Stromal cell of bone marrow (primary cell): ENCODE measurements at places on chromosomes 1 and 21.
A peak's percentile ranks its signal among the peaks of the same experiment; 100 is the strongest.

DNA sequence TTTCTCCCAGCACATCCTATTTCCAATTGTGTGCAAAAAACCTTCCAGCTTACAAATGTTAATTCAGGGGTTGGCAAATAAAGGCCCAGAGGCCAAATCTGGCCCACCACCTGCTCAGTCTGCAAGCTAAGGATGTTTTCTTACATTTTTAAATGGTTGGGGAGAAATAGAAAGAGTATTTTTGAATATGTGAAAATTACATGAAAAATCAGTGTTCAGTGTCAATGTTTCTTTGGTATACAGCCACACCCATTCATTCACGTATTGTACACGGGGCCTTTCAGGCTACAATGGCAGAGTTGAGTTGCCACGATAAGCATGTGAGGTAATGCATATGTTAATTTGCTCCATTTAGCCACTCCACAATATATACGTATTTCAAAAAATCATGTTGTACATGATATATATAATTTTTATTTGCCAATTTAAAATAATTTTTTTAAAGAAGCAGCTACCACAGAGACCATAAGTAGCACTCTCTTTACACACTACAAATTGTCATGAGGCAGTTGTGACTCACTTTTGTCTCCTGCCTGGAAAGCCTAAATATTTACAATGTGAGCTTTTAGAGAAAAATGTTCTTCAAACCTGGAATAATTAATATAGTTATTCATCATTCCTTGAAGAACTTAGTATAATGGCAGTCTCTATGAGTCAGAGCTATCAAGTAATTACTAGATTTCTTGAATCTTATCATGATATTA lies 189.6 kb downstream of the SMYD3 start:
- peak; percentile 44 for DNase-seq

- no peak for DNase-seq
Observed at GRCh38 chr1:63922848-63923247, 149.0 kb downstream of the ROR1 start.

DNA sequence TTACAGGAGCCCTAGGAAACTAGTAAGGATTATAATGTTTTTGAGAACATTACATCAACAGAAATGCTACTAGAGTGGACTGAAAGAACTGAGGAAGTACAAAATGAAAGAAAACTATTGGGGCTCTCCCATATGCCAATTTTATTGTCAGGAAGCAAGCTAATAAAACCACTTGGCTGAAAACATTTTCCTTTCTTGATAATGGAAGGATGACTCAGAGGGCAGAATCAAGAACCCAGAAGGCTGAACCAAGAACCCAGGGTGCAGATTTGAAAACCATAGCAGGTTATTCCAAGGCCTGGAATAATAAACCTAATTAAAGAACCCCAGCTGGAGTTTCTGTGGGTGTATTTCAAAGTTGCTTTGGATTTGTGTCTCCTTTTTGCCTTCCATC lies 70.7 kb downstream of the RPE65 start:
- no peak for DNase-seq

DNA sequence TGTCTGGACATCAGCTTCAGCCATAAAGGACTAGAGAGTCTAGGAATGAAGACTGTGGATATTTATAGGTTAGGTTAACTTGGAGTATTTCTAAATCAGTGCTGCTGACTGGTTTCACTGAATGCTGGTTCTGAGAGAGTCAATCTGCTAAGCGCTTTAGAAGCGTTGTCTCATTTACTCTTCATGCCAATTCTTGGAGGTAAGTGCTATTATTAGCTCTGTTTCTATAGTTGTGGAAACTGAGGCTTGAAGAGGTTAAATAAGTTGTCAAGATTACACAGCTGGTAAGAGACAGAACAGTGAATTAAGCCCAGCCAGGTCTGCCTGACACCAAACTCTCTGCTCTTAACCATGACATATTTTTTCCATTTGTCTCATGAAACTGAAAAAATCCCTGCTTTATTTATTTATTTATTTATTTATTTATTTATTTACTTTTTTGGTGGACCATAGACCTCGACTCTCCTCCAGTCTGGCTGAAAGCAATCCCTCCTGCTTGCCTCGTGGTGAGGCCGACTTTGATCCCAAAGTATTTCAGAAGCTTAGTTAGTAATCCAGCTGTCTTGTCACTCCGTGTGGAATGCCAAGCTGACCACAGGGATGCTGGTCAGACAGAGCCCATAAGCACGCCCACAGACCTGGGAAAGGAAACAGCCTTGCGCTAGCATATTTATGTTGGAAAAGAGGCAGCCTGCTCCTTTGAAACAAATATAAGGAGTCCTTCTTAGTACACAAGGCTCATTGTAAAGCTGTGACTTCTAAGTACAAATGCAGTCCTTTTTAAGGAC lies 16.9 kb downstream of the NTMT2 start:
- peak; percentile 88 for DNase-seq

GRCh38 chr1:25620211-25620610 lies 3.6 kb downstream of the MAN1C1 start:
- no peak for DNase-seq

DNA sequence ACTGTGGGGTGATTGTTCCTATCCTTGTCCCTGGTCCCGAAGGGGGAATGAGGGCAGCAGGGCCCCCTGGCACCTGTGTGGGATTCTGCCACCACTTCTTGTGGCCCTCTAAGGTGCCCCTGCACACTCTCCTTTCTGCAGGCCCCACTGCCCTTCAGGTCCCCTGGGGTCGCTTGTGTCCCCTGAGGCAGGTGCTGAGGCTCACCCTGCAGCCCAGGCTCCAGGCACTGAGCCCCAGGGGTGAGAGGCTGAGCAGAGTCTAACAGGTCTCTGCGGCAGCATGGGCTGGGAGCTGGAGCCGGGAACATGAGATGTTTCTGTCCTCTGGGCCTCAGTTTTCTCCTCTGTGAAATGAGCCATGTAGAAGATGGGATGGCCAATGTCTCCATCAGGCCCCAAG lies 211.0 kb upstream of the VAMP3 start:
- no peak for DNase-seq

DNA sequence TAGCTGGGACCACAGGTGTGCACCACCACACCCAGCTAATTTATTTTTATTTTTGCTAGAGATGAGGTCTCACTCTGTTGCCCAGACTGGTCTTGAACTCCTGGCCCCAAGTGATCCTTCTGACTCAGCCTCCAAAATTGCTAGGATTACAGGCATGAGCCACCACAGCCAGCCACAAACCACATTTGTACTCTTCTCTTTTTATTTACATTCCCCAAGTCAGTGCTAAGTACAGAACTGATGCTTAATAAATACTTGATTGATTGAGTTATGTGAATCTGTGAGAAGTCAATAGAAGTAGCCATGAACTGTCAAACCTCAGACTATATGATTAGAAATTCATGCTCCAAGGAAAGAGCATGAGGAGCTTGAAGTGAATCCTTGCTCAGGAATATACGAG lies 48.5 kb upstream of the S1PR1 start:
- no peak for DNase-seq

DNA sequence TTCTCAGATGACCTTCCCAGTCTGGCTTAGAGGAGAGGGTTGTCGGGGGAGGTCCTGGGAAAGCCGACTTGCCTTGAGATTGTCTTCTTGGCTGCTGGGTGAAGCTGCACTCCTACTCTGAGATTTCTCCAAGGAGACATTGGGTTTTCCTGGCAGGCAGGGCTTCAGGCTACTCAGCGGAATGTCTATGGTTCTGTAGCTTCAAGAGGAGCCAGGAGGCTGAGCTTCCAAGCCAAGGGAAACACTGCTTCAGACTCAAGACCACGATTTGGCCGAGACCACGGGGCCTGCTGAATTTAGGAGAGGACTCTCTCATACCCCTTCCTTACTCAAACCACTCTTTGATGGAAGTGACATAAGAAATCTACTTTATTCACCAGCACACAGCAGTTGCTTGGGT lies 67.8 kb downstream of the NTMT2 start:
- peak; percentile 56 for DNase-seq
